ENCODE measurements at places on chromosomes 5 and 9.
A peak's percentile ranks its signal among the peaks of the same experiment; 100 is the strongest.

- no peak for DNase-seq
Measured at GRCh38 chr5:32160228-32160627, 13.9 kb downstream of the GOLPH3 start.

DNA sequence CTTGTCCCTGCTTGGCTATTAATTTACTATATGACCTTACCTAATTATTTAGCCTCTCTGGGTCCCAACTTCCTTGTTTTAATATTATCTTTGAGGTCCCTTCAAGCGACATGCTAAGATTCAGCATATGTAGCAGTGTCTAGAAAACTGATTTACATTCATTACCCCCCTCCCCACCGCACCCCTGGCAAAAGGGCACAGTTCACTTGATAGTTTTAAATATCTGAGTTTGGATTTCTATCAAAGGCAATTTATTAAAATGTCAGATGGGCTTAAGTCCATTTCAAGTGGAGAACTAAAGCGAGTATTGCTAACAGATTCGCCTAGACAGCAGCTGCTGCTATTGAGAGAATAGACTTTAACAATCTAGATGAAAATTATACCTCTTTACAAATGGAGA lies 3.9 kb downstream of the CEMIP2 start:
- DNase-seq = no peak

- DNase-seq = no peak
Measured at GRCh38 chr5:56143373-56143714, 89.8 kb downstream of the ANKRD55 start.

- peak; percentile 60 for DNase-seq
Measured at GRCh38 chr5:143402553-143403333, 743 bp downstream of the NR3C1 start.

GRCh38 chr9:129270903-129271431 lies 92.9 kb upstream of the IER5L start:
- DNase-seq = peak; percentile 95

DNA sequence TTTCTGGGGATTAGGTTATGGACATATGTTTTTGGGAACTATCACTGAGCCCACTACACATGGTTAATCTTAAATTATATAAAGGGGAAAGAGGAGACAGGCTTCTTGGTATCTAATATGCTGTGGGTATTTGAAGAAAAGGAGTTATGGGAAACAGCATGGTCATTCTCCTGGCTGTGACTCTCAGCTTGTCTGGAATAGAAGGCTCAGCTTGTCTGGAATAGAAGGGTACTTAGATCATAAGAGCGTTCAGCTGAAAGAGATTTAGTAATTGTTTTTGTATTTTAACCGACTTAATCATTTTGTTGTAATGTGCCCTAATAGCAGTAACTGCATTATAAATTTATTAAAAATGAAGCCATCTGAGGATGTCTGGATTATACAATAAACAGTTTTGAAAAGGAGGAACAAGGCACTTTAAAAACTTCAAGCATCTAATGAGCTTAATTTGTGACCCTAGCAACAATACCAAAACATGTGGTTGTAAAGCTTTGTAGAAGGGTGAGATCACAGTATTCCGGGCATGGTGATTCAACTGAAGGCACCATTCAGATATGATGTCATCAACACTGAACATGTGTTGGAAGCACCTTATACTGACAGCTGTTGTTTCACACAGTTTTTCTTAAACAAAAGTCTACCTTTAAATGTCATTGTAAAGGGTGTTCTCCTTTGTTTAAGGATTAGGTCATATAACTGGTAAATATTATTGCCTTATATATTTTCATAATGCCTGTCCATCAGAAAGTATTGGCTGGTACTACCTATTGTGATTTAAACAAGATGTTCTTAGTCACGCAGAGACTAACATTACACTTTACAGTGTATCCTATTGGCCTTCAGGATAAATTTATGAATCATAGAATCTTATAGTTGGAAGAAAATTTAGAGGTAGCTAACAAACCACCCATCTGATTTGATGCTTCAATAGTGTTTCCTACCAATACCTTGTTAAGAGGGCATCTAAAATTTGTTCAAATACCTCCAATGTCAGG lies 2174.1 kb upstream of the WWC1 start:
- no peak for DNase-seq

DNA sequence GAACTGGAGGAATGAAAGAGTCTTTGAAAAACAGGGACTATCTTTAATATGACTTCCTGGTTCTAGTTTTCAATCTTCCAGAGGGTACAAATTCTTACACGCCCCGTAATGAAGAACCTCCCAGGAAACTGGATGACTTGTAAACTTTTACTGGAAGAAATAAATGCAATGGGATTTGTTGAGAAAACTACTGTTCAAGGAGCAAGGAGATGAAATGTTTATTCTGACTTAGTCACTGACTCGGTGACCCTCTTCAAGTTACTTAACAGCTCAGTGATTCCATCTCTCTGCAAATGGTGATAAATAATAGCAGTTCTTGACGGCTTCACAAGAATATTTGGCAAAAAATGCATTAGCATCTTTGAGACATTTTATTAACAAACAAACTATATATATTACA lies 858.6 kb downstream of the PTPRD start:
- DNase-seq = peak; percentile 3

DNA sequence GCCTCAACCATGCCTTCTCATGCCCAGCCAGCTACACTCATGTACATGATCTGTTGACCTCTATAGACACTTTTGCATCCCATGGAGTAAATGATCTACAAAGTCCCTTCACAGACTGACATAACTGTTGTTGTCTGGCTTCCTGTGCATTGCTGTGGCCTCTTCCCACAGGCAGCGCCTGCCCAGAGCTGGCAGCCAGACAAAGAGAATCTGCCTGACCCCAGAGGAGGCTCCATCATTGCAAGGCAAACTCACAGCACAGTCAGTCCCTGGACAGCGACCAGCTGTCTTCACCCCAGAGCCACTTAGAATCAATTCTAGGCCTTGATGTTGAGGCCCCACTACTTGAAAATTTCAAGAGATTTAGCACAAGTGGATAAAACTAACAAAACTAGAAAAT lies 65.5 kb downstream of the INSYN2B start:
- DNase-seq = peak; percentile 54

GRCh38 chr5:175386526-175386925 lies 57.5 kb downstream of the DRD1 start:
- DNase-seq = no peak

DNA sequence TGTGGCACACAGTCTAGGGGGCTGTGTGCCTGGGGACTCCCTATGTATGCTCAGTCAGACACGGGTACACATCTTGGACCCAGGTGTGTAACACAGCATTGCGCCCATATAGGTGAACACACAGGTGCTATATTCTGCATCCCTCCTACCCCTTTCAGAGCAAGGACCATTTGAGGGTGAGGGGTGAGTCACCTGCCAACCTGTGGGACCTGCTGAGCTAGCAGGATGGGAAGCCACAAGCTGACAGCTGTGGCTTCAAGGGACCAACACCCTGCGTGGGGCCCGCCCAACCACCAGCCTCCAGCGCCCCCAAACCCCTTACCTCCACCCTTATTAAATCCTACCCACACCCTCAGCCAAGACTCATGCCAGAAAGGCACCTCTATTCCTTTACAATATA lies 14.6 kb upstream of the AQP7 start:
- no peak for DNase-seq

DNA sequence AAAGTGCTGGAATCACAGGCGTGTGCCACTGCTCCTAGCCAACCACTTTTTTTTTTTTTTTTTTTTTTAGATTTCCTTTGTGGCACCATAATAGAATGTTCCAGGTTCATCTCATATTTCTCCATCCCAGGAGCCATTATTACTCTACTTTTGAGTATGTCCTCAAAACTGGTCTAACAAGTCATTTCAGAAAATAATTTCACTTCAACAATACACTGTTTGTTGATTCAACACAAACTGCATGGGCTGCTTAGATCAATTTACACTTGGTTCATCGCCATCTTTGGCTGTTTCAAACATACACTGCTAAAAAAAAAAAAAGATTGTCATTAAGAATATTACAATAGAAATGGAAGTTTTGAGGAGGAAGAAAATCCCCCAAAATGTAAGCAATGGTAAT lies 57.9 kb downstream of the CSNK1A1 start:
- no peak for DNase-seq

GRCh38 chr9:69412741-69413150 lies 87.7 kb downstream of the ENTREP1 start:
- DNase-seq = peak; percentile 66

- DNase-seq = no peak
Measured at GRCh38 chr5:14560091-14560595, 21.4 kb upstream of the OTULINL start.

GRCh38 chr9:110047955-110048402 lies 160.0 kb downstream of the C9orf152 start:
- peak; percentile 42 for DNase-seq

DNA sequence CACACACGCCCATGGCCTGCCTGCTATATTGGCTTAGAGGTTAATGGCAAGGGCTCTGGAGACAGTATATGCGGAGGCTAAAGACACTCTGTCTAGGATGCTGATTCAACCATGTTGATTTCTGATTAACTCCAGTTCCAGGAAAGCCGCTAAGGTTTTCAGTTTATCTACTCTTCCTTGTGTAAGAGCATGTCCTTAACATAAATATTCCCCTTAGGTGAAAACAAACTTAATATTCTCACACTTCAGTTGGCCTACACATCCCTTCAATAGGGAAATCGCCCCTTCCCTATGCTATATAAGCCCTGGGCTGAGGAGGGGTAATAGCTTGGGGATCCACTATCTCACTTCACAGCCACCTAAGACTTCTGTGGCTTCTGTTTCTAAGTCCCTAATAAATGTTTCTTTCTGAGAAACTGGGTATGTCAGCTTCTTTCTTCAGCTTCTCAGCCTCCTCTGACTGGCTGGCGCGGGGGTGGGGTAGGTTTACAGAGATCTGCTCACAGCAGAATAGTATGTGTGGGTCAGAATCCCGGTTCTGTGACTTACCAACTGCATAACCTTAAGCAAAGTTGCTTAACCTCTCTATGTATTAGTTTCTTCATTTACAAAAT lies 4.3 kb upstream of the GPX3 start:
- DNase-seq = no peak

- DNase-seq = peak; percentile 97
Measured at GRCh38 chr9:121322037-121322736, 47.9 kb downstream of the STOM start.

DNA sequence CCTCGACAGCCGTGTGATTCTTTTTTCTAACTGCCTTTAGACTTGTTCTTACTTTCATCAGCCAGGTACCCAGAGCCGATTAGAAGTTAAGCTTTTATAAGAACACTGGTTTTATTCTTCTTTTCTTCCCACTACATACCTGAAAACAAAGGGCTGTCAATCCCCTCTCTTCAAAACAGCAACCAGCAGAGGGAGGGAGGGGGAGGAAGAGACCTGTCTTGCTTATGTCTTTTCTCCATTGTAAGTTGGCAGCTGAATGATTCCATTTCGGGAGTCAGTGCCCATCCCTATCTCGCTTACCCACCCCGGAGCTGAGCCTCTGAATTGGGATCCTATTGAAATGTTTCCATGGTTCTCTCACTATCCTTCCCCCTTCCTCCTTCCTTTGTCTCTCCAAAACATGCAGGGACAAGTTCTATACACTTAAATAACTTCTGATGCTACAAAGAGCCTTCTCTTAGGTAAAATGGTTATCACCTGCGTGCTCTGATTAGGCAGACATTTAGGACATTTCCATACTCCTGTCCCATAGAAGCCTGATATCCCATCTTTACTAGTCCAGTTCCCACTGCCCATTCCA lies 83.9 kb upstream of the WWC1 start:
- no peak for DNase-seq

All from M059J (cell line).